ENCODE measurements at places on chromosomes 7 and 10.

DNA sequence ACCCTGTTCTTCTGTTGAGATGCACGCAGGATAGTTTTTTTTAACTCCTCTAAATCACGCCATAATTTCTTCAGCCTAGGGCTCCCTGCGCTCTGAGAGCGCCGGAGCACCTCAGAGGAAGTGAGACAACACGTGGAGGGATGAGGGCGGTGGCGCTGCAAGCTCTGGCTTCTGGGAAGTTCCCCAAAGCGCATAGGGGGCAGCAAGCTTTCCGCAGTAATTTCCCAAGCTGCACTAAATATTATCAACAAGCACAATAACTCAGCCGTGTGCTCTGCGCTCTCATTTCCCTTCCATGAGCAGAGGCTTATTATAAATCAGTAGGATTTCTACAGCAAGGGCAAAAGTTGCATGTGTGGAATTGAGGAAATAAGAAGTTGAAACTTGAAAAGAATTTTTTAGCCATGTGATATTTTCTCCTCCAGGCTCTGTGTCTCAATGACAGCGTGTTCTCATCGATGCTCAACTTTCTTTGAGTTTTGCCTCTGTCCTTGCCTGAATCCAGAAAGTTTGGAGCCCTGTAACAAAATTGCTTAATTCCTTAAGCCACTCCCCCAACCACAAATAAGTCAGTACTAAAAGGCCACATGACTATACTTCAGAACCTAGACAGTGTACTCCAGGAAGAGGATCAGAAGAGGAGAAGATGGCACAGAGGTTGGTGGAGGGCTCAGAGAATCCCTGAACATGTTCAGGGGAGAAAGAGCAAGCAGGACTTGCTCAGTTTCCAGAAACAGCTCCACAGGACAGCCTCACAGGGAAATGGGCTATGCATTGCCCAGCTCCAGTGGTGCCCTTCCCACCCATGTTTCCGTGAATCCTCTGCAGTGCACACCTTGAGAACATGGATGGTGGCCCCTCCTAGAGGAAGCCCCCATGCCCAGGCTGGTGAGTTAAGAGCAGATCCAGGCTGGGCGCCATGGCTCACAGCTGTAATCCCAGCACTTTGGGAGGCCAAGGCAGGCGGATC is 221.5 kb upstream of the GHITM start:
- no peak overlapping the region for H3K4me3 ChIP-seq
- H3K4me1 ChIP-seq: no peaks in the 10 kb centered on the region
- H3K27ac ChIP-seq: no peak overlapping the region
- H3K27me3 ChIP-seq: no peaks in the 10 kb centered on the region

- DNase-seq: no peak
- no peaks in the 10 kb centered on the region for H3K4me1 ChIP-seq
- no peaks in the 10 kb centered on the region for H3K27me3 ChIP-seq
- H3K4me3 ChIP-seq: no peak overlapping the region
- no peaks in the 10 kb centered on the region for H3K36me3 ChIP-seq
These were observed 4.6 kb downstream of the MGMT start for GRCh38 chr10:129471447-129472175.

- H3K4me1 ChIP-seq: no peaks in the 10 kb centered on the region
- H3K27ac ChIP-seq: no peak overlapping the region
- no peak for DNase-seq
- no peaks in the 10 kb centered on the region for H3K36me3 ChIP-seq
These were observed 12.5 kb downstream of the LYZL2 start for GRCh38 chr10:30617070-30617469.

GRCh38 chr7:45001826-45002225 is 1.8 kb downstream of the CCM2 start:
- peak; percentile 57 for DNase-seq
- H3K27ac ChIP-seq: peak overlapping the region; percentile 45
- H3K4me1 ChIP-seq: peaks cover 6% of the 10 kb centered on the region
- peak overlapping the region; percentile 91 for H3K4me3 ChIP-seq
- no peaks in the 10 kb centered on the region for H3K27me3 ChIP-seq

DNA sequence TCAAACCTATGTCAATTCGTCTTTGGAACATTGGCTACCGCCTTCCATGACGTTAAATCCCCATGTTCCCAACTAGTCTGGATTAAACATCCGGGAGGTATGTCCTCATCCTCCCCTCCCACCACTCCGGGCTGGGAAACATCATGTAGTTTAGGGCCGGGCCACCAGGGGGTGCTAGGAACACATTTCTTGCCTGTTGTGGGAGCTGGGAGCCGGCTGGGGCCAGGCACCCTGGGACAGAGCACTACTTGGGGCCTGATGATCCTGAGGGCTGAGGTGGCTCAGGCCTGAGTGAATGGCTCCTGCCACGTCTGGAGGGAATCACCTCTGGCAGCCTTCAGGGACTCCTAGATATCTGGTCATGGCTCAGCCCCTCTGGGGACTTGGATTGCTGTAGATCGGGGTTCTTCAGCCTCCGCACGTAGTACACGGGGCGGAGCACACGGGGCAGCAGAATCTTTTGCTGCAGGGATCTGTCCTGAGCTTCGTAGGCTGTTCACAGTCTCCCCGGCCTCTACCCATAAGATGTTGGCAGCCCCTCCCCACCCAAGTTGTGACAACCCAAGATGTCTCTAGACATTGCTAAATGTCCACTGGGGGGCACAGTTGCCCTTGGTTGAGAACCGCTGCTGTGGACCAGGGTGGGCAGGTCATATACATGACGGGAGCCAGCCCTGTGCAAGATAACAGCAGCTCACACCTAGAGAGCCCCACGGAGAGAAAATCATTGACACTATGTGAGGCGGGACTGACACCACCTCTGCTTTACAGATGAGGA is 141.2 kb upstream of the ZNF716 start:
- no peaks in the 10 kb centered on the region for H3K4me1 ChIP-seq
- H3K4me3 ChIP-seq: no peak overlapping the region
- no peak overlapping the region for H3K27ac ChIP-seq
- H3K36me3 ChIP-seq: no peaks in the 10 kb centered on the region

DNA sequence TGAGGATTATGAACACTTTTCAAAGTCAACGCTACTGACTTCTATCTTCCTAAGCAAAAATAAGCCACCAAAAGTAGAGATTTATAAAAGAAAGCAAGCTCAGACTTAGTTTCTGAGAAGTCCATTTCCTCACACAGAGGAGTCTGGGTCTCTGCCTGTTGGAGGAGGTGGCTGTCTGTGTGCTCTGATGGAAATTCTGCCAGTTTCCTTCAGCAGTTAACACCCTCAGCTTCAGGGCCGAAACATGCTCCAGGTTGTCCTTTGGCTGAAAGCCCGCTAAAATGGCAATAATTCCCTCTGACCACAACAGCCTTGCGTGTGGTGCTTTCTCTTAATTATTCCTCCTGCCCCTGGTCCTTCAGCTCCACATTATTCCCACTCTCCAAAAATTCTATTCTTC is 127.8 kb upstream of the LAMB4 start:
- H3K27me3 ChIP-seq: no peaks in the 10 kb centered on the region
- no peak for DNase-seq
- no peak overlapping the region for H3K4me3 ChIP-seq
- no peak overlapping the region for H3K27ac ChIP-seq
- no peaks in the 10 kb centered on the region for H3K36me3 ChIP-seq

- H3K27me3 ChIP-seq: no peaks in the 10 kb centered on the region
- H3K4me1 ChIP-seq: no peaks in the 10 kb centered on the region
- H3K36me3 ChIP-seq: no peaks in the 10 kb centered on the region
- DNase-seq: no peak
- H3K27ac ChIP-seq: no peak overlapping the region
These were observed 58.2 kb upstream of the YAE1 start for GRCh38 chr7:39507866-39508551.

GRCh38 chr7:74561898-74562613 is 95.5 kb upstream of the GTF2I start:
- H3K36me3 ChIP-seq: no peaks in the 10 kb centered on the region
- no peak for DNase-seq
- H3K4me3 ChIP-seq: no peak overlapping the region
- no peak overlapping the region for H3K27ac ChIP-seq
- H3K27me3 ChIP-seq: no peaks in the 10 kb centered on the region
- no peaks in the 10 kb centered on the region for H3K4me1 ChIP-seq

GRCh38 chr10:31705136-31705535 is 223.5 kb downstream of the ARHGAP12 start:
- no peak overlapping the region for H3K4me3 ChIP-seq
- H3K4me1 ChIP-seq: peaks cover 11% of the 10 kb centered on the region
- no peak for DNase-seq
- H3K27ac ChIP-seq: no peak overlapping the region
- no peaks in the 10 kb centered on the region for H3K27me3 ChIP-seq

GRCh38 chr10:88538048-88538447 is 45.1 kb downstream of the RNLS start:
- no peak overlapping the region for H3K4me3 ChIP-seq
- no peaks in the 10 kb centered on the region for H3K4me1 ChIP-seq
- peak overlapping the region; percentile 16 for H3K27ac ChIP-seq
- no peaks in the 10 kb centered on the region for H3K27me3 ChIP-seq
- no peaks in the 10 kb centered on the region for H3K36me3 ChIP-seq
- no peak for DNase-seq

- H3K36me3 ChIP-seq: no peaks in the 10 kb centered on the region
- no peaks in the 10 kb centered on the region for H3K27me3 ChIP-seq
- no peak overlapping the region for H3K27ac ChIP-seq
- H3K4me1 ChIP-seq: no peaks in the 10 kb centered on the region
These were observed 221.3 kb downstream of the PTPRN2 start for GRCh38 chr7:158366346-158366745.

- H3K27ac ChIP-seq: no peak overlapping the region
- no peaks in the 10 kb centered on the region for H3K27me3 ChIP-seq
- H3K4me1 ChIP-seq: no peaks in the 10 kb centered on the region
These were observed 264.4 kb downstream of the TNS3 start for GRCh38 chr7:47317487-47317886.

DNA sequence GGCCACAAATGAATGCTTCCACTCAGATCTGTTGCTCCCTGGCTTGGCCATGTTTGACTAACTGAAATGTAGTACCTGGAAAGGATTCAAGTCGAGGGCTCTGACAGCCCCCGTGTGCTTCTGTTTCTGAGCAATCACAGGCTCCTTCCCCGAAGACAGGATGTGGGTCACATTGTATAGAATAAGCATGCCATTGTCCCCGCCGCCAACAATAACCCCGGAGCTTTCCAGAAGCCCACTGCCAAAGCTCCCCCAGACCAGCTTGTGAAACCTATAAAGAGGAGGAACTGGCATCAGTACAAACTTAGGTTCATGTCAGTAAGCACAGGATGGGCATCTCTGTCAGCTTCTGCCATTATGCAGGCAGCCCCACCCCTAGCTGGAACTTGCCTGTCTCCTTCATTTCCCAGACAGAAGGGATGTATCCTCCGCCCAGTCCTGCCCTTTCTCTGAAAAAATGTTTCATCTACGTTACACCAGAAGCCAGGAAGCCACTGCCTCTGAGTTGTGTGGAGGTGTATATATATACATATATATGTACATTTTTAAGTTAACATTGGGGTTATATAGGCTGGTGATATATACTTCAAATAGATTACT is 10.3 kb downstream of the SEC31B start:
- H3K27me3 ChIP-seq: no peaks in the 10 kb centered on the region
- no peak overlapping the region for H3K4me3 ChIP-seq
- no peak for DNase-seq
- no peak overlapping the region for H3K27ac ChIP-seq
- H3K36me3 ChIP-seq: no peaks in the 10 kb centered on the region
- H3K4me1 ChIP-seq: no peaks in the 10 kb centered on the region

- H3K36me3 ChIP-seq: no peaks in the 10 kb centered on the region
- no peaks in the 10 kb centered on the region for H3K4me1 ChIP-seq
- H3K27ac ChIP-seq: no peak overlapping the region
These were observed 1378.7 kb downstream of the XPNPEP1 start for GRCh38 chr10:108544500-108545120.

GRCh38 chr10:124049484-124049883 is 43.9 kb downstream of the CHST15 start:
- no peak for DNase-seq
- H3K36me3 ChIP-seq: no peaks in the 10 kb centered on the region
- H3K27ac ChIP-seq: no peak overlapping the region
